Fibroblast of skin of scalp (primary cell): ENCODE measurements at places on chromosomes 2 and 18.

DNA sequence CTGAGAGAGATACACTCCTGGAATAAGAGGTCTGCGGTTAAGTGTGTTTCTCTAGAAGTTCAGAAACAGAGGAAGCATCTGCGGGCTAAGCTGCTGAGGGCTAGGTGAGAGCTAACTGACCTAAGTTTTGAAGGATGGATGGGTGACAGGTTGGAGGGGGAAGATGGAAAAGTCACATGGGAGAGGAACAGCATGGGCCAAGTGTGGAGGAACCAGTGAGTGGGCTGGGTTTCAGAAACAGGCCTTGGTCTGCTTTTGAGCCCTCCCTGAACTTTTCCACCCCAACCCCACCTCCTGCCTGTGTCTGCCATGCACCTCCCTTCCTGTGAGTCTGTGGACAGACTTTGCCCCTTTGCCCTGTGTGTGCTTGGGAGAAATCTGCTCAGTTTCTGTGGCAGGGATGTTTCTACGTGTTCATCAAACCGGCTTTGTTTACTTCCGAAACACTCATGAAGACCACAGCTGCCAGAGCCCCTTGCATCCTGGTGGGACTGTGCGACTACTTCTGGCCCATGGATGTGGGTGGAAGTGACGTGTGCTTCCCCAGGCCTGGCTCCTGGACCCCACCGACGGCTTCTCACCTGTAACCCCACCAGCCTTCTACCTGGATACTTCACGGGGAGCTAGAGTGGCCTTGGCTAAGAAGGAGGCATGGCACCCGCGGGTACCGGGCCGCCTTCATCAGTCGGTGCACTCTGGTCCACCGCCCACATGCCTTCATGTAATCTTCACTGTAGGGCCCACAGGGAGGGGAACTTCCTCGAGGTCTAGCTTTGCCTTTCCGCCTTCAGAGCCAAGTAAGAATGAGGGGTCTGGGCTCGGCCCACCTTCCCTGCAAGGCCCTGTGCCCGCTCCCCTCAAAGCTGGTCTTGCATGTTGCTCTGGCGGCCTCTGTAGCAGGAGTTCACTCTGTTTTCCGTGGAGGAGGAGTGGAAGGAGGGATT, 1.4 kb upstream of the HPCAL1 start:
- DNase-seq = no peak

DNA sequence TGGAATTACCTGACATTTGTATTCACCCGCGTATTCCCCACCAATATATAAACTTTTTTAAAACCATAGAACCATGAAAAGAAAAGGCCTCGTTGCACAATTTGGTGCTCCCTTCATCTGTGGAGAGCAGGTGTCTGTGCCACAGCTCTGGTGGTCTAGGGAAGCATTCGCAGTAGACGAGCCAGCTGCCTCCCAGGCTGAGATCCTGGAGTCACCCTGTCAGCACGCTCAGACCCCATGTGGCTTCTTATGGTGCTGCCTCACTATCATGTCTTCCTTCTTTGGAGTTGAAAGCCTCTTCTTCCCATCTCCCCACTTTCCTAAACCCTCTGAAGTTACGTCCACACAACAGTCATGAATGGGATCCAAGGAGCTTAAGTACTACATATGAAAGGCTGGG, 38.4 kb upstream of the ACKR3 start:
- no peak for DNase-seq

- peak; percentile 44 for DNase-seq
These were observed 2.4 kb downstream of the EPAS1 start for GRCh38 chr2:46299365-46300263.

GRCh38 chr2:41605311-41605710, 442.5 kb upstream of the PKDCC start:
- no peak for DNase-seq

DNA sequence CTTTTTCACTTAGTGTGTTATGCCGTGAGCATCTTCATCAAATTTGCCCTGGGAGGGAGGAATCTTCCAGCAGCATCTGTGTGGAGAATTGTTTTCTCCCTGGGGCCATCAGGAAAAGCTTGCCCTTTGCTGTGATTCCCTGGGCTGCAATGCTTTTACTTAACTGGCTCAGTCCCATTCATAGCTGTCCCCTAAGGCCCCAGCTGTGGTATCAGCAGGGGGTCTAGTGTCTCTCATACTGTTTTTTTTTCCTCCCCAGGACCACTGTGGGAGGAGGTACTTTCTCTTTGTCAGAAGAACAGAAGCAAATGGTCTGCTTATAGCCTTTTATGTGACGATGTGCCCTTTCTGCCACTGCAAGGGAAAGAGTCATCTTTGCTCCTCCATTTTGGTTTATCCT, 176.8 kb upstream of the CELF4 start:
- DNase-seq = no peak

GRCh38 chr2:45436456-45436855, 174.6 kb downstream of the SRBD1 start:
- no peak for DNase-seq

DNA sequence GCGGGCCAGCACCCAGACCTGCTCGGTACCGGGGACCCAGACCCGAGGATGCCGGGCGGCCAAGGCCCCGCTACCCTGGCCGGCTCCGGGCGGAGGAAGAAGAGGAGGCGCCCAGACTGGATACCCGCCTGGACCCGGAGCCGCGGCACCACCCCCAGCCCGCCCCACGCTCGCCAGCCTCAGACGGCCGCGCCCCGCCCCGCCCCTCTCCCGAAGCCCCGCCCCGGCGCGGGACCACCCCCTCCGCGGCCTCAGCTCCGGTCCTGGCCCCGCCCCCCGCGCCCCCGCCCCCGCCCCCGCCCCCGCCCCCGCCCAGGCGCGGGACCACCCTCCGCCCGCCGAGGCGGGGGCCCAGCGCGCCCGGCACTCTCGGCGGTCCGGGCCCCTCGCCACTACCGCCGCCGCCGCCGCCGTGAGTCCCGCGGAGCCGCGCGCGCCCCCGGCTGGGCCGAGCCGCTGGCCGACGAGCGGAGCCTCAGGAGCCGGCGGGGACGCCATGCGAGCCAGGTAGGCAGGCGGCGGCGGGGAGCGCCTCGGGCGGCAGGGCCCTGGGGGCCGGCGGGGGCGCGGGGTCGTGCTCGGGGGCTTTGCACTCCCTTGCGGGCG, at the start of gene SH3BP4:
Gene SH3BP4 (plus strand): TSS at position 354 of the 606 bp plus-strand sequence. CDS start 82,986 bp downstream, outside the sequence.
- DNase-seq = peak; percentile 90

DNA sequence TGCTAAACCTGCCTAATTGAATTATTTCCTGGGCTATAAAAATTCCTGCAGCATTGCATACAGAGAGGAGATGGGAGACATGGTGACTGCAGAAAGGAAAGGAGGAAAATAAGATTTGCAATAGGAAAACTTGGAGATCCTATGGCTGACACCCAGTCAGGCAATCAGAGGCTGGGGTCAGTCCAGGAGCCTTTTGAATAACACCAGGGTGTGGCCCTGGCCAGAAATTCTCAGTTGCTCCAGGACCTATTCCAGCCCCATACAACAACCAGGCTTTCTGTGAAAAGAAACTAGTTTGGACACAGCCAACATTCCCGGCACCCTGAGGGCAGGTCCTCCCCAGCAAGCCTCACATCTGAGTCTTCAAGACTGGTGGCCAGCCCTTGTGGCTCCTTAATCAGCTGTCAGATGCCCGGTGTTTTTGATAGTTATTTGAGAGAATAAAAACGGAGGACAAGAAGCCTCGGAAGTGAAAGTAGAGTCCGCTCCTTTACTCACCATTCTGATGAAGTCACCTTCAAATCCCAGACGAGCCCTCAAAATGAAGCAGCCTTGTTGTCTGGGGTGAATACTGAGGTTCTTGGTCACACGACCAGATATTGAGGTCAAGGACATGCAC, 31.1 kb upstream of the GMCL1 start:
- peak; percentile 25 for DNase-seq

DNA sequence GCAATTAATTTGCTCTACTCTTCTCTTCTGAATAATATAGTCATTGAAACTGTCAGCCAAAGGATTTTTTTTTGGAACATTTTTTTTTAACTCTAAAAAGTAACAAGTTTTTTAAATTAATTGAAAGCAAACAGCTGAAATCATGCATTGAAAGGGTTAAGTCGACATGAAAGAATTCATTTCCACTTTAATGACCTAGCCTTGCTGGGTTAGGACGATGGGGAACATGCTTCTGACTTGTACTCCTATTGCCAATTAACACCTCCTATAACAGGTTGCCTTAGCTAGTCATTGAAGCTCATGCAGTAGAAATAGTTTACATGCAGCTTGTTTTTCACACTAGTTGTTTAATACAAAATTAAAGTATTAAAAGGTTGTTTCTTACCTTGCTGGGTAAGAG, 47.8 kb downstream of the PSMD14 start:
- DNase-seq = no peak

GRCh38 chr2:20536619-20537422, 89.9 kb downstream of the RHOB start:
- no peak for DNase-seq

GRCh38 chr2:240594511-240595380, 8.2 kb downstream of the CAPN10 start:
- DNase-seq = no peak

DNA sequence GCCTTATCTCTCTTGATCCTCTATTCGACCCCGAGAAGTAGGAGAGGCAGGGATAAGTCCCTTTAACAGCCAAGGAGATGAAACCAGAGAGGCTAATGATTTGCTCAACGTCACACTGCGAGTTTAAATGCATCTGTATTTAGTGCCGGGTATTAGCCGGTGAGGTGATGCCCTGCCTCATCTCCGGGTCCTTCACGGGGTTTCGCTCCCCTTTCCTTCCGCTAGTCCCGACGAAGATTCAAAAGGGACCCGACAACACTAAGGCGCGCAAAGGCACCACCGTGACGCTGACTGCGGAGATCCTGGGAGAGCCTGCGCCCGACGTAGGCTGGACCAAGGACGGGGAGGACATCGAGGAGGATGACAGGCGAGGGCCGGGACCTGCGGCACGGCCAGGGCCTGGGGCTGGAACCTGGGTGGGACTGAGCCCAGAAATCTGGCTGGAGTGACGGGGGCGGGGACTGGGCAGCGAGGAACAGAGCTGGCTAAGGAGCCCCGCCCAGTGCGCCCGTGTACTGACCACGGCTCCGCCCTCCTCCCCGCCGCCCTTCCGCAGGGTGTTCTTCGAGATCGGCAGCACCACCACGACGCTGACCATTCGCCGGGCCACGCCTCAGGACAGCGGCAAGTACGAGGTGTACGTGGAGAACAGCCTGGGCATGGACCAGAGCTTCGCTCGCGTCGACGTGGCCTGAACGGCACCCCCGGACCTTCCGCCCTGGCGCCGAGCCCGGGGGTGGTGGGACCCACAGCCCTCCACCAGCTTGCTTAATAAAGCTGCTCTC, 1.0 kb upstream of the GMPPA start:
- peak; percentile 77 for DNase-seq

GRCh38 chr2:118860506-118860905, 13.1 kb upstream of the EN1 start:
- DNase-seq = no peak

DNA sequence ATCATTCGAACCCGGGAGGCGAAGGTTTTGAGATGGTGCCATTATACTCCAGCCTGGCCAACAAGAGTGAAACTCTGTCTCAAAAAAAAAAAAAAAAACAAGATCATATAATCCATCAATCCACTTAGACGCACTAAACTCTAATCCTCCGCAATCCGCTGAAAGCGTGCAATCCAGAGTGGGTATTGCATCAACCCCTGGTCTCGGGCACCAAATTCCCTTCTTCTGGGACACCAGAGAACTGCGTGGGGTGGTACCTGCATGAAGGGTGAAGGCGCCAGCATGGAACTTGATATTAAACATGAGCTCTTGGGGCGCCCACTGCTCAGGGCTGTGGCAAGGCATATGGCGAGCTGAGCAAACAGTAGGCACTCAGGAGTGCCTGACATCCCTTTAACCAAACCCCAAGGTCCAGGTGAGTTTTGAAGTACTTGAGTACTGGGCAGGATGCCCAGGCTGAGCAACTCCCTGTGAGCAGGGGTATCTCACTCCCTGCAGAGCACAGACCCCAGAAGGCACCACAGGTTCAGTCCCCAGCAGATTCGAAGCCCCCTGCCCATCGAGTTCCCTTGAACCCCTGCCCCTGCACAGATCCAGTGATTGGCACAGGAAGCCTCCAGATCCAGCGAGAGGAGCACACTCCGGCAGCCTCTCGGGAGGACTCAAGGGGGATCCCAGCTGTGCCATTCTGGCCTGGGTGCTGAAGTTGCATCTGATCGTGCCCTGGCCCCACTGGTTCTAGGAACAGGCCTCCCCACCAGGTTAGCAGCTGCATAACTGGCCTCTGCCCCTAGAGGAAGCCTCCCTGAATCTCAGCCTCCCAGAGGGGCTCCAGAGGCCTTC, 8.0 kb downstream of the ALPI start:
- no peak for DNase-seq

- DNase-seq = no peak
These were observed 101.4 kb downstream of the TNS1 start for GRCh38 chr2:217901400-217901799.

DNA sequence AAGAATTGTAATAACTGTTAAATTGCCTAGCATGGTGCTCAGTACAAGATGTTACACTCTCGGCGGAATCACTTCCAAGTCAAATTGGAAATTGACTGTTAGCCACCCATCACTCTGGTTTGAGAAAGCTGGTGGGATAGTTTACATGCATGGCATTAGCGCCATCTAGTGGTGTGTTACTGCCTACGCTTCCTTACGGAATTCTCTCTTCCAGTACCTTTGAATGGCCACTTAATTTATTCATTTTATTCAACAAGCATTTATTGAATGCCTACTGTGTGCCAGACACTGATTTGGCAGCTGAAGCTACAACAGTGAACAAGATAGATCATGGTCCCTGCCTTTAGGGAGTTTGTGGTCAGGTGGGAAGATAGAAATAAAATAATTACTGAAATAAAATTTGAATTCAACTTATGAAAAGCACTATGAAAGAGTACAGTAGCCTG, 171.2 kb downstream of the TMEM247 start:
- peak; percentile 83 for DNase-seq

GRCh38 chr2:161796192-161796591, 172.0 kb downstream of the SLC4A10 start:
- DNase-seq = peak; percentile 2
